ENCODE measurements at places on chromosomes 13 and 19.

DNA sequence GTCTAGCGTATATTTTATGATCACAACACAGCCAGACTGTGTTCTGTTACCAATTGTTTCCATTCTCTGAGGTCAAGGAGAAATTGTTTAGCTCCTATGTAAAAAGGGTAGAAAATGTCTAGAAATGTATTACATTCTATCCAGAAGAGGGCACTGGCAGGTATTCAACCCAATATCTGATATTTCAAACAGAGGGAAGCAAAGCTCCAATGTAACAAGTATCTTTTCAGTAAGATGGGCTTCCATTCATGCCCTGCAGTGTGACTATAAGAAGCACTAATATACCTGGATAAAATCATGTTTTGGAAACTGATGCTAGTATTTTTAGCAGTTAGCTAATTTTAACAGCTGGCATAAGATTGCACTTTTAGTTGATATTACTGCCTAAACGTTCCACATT, 312.7 kb downstream of the FGF14 start:
- peak; percentile 19 for DNase-seq

DNA sequence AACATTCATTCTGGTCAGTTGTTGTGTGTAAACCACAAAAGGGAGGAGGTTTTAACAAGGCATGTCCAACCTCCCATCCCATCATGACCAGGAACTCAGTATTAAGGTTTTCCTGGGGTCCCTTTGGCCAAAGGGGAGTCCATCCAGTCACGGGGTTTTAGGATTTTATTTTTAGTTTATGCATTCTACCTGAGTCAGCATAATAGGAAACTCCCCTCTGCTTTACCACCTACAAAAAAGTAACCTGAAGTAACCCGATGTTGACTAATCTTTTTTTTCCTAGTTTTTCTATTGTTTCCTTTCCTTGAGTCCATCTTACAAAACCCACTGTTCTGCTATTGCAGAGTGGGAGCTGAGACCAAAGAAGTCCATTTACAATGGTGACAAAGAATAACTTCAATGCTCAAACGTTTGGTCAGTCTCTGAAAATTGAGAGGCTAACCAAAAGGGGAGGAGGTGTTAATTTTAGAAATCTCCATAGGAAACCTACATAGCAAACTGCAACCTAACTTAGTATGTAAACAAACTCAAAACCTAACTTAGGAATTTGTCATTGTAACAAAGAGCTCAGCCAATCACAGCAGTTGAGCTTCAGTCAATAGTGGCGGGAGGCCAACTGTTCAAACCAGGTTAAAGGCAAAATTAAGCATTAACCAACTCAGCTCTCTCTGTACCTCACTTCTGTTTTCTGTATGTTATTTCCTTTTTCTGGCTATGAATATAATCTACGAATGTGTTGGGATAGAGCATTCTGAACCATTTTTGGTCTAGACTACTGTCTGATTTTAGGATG, 1954.1 kb downstream of the PCDH9 start:
- no peak for DNase-seq

DNA sequence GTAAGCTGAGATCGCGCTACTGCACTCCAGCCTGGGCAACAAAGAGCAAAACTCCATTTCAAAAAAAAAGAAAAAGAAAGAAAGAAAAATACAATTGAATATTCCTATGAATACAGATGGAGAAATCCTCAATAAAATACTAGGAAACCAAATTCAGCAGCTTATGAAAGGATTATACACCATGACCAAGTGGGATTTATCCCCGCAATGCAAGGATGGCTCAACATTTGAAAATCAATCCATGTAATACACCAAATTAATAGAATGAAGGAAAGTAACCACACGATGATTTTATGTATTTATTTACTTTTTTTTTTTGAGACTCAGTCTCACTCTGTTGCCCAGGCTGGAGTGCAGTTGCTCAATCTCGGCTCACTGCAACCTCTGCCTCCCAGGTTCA, 19.5 kb upstream of the TM6SF2 start:
- DNase-seq: no peak

DNA sequence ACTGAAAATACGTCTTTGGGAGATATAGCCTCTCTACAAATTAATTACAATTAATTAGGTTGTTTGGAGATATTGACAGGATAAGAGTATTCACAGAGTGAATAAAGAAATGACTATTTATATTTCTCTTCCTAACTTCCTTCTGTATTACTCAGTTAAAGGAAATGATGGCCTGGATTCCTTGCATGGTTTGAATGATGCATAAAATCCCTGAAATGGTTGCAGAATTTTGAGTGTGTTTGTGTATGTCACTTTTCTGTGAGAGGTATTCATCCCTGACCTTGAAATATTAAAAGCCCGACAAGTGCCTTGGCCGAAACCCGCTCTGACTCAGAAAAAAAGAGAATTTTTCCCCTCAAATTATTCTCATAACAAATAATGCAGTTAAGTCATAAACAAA, 90.0 kb downstream of the PDS5B start:
- DNase-seq: no peak

DNA sequence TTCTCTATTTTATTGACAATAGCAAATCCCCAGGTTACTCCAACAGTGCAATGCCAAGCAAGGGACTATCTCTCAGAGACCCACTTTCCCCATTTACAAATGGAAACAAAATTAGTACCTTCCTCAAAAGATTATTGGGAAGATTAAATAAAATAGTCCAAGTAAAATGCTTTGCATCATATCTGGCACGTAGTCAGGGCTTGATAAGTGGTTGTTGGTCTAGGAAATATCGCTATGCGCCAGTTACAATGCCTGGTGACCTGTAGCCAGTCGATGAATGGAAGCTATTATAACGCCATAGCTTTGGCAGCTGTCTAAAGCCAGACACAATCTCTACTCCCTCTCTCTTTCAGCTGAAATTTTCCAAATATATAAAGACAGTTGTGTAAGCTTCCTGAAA, 220.3 kb downstream of the RAP2A start:
- DNase-seq: no peak

- peak; percentile 23 for DNase-seq
Observed at GRCh38 chr13:109985871-109986450, 199.6 kb upstream of the IRS2 start.

DNA sequence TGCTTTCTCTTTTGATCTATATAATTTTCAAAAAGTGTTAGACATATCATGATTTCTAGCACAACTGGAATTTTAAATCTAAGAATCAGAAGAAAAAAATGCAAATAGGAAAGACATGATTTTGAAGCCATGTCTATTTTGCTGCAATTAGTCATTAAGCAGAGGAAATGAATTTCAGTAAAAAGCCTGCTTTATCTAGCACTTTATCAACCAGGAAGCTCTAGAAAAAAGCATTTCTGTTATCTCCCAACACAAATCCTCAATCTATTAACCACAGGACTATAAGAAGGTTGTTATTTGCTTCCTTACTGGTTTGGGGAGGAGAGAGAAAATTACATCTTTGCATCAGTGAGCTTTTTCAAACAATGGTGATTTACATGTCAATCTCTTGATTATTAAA, 716.7 kb downstream of the DIAPH3 start:
- no peak for DNase-seq

All from fibroblast of mammary gland (primary cell).